Ureter (tissue), 1 donor: ENCODE measurements at places on chromosomes 5 and 9.

DNA sequence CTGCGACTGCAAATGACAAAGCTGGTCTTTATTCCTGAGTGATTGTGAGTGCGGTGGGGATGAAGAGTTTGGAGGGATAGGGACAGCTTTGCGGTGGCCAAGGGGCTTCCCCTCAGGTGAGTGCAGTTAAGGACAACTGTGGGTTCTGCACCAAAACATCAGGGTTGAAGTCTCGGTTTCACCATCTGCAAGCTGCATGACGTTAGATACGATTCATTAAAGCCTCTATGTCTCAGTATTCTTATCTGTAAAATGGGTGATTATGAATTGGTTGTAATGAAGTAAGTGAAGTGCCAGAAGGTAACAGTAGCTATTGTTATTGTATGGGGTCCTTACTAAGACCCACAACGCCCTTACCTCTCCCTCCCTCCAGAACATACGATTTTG lies 226.8 kb upstream of the DAPK1 start:
- DNase-seq: no peak

DNA sequence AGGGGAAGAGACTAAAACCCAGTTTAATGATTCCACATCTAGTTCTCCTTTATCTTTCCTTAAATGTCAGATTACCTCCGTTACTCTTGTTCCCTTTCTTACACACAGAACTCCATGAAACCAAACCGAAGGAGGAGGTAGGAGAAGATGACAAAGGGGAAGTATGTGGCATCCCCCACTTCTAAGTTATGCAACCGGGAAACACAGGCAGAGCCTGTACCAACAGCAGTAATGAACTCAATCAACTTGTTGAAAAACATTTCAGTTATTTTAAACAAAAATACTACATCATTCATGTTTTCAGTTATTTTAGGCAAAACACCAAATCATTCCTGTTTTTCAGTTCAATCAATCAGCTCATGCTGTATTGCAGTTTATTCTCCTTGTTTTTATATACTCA lies 101.8 kb downstream of the PCSK1 start:
- DNase-seq: no peak

DNA sequence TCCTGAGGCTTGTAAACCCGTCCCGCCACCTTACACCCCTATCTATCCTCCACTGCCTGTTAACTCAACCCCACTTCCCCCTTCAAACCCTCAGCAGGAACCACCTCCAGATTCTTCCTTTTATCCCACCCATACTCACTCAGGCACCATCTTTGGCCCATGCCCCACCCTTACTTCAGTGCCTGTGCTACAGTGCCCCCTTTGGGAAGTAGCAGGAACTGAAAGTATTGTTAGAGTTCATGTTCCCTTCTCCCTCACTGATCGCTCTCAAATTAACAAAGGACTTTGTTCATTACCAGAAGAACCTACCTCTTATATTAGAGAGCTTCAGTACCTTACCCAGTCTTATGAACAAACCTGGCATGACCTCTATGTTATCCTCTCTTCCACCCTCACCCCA lies 92.2 kb upstream of the MOCS2 start:
- no peak for DNase-seq

DNA sequence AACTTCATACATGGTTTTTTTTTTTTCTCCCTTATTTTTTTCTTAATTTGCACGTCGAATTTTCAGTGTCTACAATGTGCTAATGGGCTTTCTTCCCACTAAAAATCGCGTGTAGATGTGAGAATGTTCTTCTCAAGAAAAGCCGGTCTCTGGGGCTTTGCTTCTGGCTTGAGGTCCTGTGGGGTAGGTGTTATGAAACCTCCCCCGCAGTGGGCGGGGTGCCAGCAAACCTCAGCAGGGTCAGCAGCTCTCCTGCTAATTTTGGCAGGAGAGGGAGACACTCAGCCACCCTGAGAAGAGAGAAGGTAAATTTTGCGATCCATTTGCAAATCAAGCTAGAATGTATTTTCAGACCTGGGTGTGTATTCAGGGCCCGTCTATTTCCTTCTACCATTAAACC lies 59.9 kb downstream of the NPR3 start:
- DNase-seq: no peak

DNA sequence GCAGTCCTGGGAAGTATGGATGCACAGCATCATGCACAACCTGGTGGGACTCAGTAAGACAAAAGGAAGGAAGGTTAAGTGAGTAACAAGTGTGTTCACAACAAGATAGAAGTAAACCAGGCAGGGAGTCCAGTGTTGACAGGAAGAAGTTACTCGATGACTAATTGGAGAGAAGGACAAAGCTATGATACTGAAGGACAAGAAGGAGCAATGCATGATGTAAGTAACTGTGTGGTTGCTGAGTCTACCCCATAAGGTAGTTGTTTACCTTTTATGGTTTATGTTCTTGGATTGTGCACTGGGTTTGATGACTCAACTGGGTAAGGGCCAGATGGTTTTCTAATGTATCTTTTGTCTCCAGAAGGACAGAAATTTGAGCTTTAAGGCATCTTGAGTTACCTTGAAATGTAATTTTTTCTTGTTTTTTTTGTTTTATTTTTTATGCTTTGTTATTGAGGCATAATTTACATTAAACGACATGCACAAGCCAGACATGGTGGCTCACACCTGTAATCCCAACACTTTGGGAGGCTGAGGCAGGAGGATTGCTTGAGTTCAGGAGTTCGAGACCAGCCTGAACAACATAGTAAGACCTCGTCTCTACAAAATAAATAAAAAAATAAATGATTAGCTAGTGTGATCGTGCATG lies 89.2 kb upstream of the CAST start:
- no peak for DNase-seq
